Cerebellar cortex (tissue), 1 donor: ENCODE measurements at places on chromosomes 2 and 18.
A peak's percentile ranks its signal among the peaks of the same experiment; 100 is the strongest.

DNA sequence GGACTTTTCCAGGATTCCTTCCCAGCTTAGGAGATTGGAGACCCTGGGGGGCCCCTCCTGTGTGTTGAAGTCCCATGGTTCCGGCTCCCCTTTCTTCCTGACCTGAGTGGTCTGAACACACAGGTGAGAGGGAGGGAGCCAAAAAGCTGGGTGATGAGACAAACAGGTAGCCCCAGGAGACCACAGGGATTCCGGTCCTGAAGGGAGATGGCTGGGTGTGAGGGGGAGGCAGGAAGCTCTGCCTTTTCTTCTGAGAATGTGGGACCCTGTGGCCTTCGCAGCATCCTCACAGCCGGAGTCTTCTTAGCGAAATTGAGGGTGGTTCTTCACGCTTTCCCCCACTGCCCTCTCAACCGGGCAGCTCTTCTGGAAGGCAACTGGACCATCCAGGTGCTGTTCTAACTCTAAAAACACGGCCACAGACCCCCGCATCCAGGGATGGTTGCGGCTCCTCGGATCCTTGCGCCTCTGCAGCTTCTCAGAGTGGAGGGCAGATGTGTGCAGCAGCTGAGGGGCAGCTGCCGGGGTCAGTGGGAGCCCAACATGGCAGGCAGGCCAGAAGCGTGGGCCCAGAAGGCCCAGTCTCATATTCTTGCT lies 4.4 kb downstream of the SLC66A3 start:
- no peak for DNase-seq

DNA sequence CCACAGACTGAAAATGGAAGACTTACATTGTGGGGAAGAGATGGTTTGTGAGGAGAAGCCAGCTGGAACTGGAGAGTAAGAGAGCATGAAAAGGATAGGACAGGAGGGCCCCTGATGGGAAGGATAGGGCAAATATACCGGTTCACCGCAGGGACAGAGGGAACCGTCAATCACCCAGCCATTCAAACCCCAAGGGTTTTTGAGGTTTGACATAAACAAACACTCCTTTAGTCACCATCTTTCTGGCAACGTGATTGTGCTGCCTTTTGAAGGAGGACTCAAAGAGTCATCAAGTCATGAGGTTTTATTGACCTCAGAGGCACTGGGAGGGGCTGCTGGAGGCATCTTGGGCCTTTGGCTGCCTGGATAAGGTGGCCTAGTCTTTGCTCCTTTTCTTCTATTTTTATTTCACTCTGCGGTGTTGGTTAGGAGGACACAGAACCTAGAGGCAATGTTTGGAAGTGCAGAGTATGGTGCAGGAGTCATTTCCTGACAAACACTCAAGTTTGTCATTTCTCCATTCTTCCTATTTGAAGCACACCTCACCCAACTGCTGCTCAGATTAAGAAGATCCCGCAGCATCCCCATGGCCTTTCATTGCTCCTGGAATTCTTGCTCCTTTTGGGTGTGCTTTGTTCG lies 487.3 kb upstream of the SPRED2 start:
- DNase-seq, result no peak

DNA sequence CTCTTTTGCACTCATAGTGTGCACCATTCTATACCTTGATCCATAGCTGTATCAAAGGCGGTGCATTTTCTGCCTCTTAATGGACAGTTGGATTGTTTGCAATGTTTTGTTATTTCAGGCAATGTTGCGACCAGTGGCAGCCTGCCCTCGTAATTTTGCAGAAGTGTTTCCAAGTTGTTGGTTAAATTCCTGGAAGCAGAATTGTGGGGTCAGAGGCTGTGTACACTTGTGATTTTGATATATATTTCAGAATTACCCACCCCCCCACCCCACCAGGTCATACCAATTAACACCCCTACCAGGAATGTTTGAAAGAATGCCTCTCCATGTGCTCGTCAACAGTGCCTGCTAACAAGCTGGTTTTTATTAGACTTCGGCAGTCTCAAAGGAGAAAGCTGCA lies 32.4 kb upstream of the IL1R1 start:
- no peak for DNase-seq

GRCh38 chr18:12408247-12408869 lies 629 bp downstream of the PRELID3A start:
- peak; percentile 50 for DNase-seq

DNA sequence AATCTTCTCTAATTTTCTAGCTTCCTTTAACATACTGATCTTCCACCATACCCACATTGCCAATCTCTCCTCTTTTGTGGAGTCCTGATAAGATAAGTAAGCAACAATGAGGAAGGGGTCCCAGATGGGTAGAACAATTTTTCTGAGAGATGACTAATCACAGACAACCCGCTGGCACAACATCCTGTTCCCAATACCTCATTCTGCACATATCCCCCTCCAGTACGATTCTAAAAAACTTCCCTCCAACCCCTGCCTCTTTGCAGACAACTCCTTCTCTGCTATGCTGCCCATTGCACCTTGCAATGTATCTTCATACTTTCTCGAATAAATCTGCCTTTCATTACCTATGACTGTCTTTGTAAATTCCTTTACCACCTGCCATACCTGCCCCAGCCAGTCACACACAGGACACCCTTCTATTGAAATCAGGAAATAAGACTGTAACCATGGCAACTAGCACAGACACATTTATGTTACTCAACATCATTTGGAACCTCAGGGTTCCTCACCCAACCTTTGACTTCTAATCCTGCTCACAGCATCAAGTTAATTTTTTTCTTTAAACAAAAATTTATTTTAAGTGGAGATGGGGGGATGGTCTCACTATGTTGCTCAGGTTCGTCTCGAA lies 7.4 kb upstream of the EXOC6B start:
- no peak for DNase-seq

- DNase-seq, result peak; percentile 42
Measured at GRCh38 chr2:225282858-225283710, 116.4 kb upstream of the NYAP2 start.

GRCh38 chr2:224046752-224047151 lies 7.7 kb upstream of the SERPINE2 start:
- no peak for DNase-seq

DNA sequence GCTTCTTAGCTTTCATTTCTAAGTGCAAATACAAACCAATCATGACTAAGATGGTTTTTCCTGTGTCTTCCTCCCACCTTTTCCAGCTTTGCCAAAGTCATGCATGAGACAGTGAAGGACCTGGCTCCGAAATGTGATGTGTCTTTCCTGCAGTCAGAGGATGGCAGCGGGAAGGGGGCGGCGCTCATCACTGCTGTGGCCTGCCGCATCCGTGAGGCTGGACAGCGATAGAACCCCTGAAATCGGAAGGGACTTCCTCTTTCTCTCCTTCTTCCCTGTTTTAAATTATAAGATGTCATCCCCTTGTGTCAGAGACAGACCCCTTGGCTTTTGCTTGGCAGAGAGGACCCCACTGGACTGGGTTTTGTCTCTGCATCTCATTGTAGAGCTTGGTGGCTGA lies 56.8 kb downstream of the HK2 start:
- DNase-seq, result no peak

DNA sequence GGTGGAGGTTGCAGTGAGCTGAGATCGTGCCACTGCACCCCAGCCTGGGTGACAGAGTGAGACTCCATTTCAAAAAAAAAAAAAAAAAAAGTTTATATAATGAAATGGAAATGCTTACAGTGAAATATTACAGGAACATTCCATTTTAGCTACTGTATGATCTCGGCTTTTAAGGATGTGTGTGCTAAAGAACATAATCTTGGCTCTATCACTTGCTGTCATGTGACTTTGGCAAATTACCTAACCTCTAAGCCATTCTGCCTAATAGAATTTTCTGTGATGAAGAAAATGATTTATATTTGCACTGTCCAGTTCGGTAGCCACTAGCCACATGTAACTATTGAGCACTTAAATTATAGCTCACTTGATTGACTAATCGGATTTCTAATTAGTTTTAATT lies 36.3 kb downstream of the SMAD4 start:
- DNase-seq, result no peak

DNA sequence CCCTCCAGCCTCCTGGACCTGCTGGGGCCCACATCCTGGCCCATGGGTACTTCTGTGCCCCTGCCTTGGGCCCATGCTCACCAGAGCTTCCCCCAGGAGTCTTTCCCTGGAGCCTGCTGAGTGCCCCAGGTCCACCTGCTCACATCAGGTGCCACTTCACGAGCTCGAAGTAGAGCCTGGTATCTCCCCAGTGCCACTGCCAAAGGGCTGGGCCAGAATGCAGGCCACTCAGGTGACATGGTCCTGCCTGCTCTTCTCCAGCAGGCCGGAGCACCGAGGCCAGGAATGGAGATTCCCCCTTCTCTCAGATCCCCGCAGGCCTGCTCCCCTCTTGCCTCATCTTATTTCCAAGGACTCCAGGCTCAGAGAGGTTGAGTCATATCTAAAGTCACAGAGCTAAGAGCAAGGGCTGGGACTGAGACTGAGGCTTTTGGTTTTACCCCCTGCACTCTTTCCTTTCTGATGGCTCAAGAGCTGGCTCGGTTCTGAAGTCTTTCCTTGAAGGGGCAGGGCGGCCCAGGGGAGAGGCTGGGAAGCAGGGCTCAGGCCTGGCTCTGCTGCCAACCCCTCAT lies 79.2 kb downstream of the HS1BP3 start:
- no peak for DNase-seq

DNA sequence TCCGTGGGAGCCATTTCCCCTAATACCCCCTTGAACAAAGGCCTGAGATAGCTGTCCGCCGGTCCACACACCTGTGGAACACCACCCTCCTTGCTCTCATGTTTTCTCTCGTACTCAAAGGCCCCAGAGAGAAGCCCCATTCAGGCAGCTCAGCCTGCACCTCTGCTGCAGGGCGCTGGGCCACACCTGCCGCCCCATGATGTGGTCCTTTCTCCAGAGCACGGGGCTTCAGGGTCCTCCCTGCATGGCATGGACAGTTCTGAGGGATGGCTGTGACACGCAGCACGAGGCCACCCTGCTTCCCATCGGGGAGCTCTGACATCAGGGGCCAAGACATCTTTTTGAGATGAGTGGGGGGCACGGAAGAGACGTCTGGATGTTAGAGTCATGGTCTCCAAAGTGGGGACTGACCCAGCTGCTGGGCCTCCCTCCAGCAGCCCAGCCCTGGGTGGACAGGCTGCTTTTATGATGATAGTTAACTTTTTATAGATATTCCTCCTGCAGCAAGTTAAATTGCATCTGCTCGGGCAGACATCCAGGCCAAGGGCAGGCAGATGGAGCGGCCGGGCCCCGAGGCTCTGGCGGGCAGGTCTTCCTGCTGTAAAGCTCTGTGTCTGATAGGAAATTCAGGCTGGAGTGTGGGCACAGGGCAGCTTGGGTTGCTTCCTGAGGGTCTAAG lies 56.7 kb downstream of the SDC1 start:
- DNase-seq, result no peak

GRCh38 chr2:140246058-140246457 lies 1465.9 kb upstream of the NXPH2 start:
- no peak for DNase-seq

DNA sequence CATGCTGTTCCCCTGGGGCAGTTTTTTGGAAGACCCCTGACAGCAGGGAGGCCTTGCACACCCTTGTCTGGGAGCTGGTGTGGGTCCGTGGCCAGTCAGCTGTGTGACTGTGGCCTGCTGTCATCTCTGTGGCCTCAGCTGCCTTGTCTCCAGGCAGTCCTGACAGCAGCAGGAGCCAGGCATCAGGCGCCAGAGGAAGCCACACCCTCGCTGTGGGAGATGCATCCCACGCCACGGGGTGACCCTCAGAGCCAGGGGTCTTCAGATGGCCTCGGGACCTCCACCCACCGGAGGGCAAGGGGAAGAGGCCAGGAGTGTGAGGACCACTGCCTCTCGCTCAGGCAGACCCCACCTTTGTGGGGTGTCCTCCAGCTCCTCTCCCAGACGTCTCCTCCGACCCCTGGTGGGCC lies 5.0 kb downstream of the BOK start:
- DNase-seq, result no peak

DNA sequence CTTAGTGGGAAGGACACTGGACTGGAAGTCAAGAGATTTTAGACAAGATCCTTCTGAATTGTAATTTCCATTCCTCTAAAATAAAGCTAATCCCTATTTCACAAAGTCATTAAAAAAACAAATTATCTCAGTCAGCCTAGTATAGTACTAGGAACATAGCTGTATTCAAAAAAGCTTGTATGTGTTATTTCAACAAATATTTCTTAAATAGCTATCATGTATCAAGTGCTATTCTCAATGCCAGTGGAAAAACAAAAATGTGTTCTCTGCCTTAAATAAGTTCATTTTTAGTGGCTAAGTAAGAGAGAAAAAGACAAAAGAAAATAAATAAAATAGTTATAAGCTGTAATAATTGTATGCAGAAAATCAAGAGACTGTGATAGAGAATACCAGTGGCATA lies 541.8 kb upstream of the CDH2 start:
- no peak for DNase-seq

- no peak for DNase-seq
Measured at GRCh38 chr18:67464499-67464898, 52.0 kb downstream of the DSEL start.

GRCh38 chr2:145692971-145693478 lies 1173.1 kb upstream of the ZEB2 start:
- no peak for DNase-seq

DNA sequence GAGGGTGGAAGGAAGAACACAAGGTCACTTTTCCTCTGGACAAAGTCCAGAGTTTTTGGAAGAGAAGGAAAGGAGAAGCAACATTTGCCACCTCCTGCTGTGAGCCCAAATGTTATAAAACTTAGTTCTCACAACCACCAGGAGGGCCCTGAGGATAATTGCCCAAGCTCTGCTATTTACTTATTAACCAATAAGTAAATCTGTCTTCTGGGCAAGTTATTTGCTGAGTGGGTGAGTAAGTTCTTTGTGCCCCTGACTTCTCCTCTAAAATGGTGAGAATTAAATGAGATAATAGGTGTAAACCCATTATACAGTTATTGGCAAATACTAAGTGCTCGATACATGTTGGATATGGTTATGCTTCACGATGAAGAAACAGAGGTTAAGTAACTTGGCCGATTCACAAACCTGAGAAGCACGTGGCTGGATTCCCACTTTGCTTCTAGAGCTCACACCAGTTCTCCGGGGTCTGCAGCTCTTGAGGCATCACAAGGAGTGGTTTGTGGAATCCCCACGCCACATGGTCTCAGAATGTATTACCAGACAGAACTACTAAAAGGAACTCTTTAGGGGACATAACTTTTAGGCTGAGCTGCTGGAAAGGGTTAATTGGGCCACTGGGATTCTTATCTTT lies 164.1 kb downstream of the MYCN start:
- DNase-seq, result no peak

- peak; percentile 14 for DNase-seq
Measured at GRCh38 chr2:140246957-140247356, 1466.8 kb upstream of the NXPH2 start.

DNA sequence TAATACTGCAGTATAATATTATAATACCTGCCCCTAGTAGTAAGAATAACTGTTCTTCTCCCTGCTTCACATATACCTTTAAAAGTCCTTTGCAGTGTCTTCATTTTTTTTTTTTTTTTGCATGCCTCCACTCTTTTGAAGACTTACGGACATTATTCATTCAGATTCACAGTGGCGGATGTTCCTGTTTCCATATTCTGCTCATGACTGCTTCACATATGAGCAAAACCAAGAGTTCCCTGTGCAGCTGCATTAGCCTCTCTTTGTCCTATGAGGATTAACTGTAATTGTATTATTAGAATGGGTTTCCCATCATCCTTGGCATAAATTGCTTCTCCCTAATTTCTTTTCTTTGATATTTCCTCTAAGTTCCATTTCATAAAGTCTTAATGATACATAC lies 12.8 kb downstream of the IL18RAP start:
- no peak for DNase-seq

GRCh38 chr18:38883111-38883510 lies 1317.5 kb upstream of the CELF4 start:
- DNase-seq, result no peak

GRCh38 chr2:128444816-128445522 lies 126.3 kb upstream of the HS6ST1 start:
- no peak for DNase-seq
